ENCODE measurements at places on chromosomes 3 and 15. TPM values are rescaled to one million over a fixed set of nuclear protein-coding genes. Genes with fewer than 3 reads are reported as not detected.
A peak's percentile ranks its signal among the peaks of the same experiment; 100 is the strongest.

Gene NTRK3
- total RNA-seq = 1.5 TPM

Gene HIGD2B
- total RNA-seq = not detected

Gene CCK
- total RNA-seq = not detected

Gene NXPE3
- total RNA-seq = 31.6 TPM

DNA sequence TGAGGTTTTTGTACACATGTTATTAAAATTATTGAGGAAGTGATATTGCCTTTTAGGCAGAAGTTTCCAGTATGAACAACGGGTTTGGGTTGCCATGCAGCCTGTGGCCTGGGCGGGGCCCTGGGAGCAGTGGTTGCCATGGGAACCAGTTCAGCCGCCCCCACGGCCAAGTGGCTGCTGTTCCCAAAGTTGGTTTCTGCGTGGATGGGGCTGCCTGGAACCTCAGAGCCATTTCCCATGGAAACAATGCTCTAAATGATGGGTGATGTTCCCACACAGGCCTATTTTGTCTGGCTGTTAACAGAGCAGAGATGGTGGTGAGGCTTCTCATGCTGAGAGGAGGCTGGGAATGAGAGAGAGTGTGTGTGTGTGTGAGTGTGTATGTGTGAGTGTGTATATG, 19.5 kb downstream of the MRAS start:
- peak; percentile 66 for DNase-seq

- no peak for DNase-seq
These were observed 70.8 kb downstream of the ADAM10 start for GRCh38 chr15:58678683-58679082.

GRCh38 chr3:14170531-14171159, 7.8 kb downstream of the XPC start:
- no peak for DNase-seq

DNA sequence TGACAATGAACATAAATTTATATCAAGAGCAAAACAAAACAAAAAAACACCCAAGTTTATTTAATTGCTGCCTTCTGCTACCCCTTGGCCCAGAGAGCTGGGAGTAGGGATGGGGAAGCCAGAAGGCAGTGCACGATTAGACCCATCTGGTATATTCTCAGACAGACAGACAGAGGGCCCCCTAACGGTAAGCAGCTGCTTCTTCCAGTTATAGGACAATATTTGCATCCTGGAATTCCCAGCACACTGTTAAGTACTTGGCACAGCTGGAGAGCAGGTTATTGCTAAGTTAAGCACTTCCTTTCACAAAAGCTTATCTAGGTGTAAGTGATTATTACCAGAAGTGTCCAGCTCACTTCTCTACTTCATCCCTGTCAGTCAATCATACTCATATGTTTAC, 39.3 kb downstream of the C2CD4B start:
- peak; percentile 32 for DNase-seq

DNA sequence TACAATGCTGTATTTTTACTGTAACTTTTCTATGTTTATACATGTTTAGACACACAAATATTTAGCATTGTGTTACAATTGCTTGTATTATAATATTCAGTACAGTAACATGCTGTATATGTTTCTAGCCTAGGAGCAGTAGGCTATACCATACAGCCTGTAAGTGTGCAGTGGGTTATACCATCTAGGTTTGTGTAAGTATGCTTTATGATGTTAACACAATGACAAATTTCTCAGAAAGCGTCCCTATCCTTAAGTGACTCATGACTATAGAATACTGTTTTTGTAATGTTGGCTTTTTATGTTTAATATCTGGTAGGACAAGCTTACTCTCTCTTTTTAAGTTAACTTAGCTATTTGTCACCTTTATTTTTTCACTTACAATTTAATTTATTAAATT, 127.5 kb upstream of the THRB start:
- DNase-seq = no peak

DNA sequence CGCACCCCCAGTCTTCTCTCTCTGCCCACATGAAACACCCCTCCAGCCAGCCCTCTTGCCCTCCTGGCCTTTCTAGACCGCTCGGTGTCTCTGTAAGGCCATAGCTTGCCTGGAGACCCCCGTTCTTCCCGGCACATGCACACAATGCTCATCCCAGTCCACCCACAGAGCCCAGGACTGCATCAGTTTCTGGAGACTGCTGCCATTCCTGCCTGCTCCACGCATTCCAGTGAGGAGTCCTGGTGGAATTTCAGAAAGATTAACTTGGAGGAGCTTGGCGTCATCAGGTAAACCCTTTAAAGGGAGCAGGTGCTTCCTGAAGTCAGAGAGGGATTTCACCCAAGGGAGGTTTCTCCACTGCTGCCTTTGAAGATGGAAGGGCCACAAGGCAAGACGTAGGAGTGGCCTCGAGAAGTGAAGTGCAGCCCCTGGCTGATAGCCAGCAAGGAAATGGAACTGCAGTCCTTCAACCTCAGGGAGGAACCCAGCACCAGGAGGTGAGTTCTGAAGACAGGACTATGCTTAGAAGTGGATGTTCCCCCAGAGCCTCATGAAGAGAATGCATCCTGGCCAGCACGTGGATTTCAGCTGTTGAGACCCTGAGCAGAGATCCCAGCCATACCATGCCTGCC, 19.2 kb downstream of the SLC41A3 start:
- no peak for DNase-seq

DNA sequence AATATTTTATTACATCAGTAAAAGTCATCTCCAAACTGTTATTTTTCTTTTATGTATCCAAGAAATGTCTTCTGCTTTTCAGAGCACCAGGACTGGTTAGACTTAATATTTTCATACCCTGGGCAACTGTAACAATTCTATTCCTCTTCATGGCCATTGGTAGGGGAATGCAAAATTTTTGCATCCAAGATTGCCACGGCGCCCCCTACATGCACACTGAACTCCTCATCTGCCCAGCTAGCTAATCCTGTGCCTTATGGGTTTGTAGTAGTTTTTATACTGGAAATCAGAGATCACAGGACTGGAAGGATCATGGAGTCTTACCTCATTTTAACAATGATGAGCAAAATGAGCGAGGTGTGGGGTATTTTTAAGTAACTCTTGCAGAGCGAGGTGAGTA, 74.2 kb downstream of the CRTC3 start:
- no peak for DNase-seq

DNA sequence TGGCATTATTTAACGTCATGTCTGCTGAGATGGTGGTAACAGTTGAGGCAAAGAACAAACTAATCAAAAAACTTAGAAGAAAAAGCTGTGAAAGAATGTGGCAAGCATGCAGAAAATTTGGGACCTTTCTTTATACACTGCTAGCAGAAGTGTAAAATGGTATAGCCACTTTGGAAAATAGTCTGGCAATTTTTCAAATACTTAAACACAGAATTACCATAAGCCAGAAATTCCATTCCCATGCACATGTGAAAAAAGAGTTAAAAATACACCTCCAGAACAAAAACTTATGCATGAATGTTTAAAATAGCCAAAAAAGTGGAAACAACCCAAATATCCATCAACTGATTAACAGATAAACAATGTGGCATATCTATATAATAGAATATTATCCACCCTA, 613.3 kb downstream of the TBL1XR1 start:
- no peak for DNase-seq

- DNase-seq = no peak
These were observed 11.7 kb downstream of the SH2D7 start for GRCh38 chr15:78104119-78104479.

- DNase-seq = no peak
These were observed 179.9 kb downstream of the SLC9A9 start for GRCh38 chr3:143668385-143668784.

DNA sequence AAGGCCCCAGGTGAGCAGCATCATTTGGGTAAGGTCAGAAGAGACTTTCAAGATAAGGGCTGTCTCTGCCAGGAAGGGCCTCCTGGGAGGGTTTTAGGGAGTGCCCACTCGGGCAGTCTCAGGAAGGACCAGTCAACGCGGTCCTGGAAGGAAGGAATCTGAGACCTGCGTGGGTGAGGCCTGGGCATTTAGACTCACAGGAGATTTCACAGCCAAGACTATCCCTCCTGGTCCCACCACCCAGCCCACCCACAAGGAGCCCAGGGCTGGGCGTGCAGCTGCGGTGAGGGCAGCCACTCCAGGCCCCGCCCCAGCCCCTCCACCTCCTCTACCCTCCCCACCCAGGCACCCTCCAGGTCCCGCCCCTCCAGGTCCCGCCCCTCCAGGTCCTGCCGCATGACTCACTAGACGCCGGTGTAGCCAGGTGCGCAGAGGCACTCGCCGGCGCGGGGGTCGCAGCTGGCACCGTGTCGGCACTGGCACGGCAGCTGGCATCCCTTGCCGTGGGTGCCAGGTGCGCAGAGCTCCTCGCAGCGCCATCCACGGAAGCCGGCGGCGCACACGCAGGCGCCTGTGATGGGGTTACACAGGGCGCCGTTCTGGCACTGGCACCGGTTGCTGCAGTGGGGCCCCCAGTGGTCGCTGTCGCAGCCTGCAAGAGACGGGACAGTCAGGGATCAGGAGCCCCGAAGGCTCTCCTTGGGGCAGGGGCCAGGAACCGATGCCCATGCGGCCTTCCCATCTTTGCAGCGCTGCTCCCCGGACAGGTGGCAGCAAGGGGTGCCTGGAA, 112.7 kb downstream of the RAB11A start:
- no peak for DNase-seq

GRCh38 chr3:111936967-111937366, 41.9 kb upstream of the ABHD10 start:
- DNase-seq = no peak

DNA sequence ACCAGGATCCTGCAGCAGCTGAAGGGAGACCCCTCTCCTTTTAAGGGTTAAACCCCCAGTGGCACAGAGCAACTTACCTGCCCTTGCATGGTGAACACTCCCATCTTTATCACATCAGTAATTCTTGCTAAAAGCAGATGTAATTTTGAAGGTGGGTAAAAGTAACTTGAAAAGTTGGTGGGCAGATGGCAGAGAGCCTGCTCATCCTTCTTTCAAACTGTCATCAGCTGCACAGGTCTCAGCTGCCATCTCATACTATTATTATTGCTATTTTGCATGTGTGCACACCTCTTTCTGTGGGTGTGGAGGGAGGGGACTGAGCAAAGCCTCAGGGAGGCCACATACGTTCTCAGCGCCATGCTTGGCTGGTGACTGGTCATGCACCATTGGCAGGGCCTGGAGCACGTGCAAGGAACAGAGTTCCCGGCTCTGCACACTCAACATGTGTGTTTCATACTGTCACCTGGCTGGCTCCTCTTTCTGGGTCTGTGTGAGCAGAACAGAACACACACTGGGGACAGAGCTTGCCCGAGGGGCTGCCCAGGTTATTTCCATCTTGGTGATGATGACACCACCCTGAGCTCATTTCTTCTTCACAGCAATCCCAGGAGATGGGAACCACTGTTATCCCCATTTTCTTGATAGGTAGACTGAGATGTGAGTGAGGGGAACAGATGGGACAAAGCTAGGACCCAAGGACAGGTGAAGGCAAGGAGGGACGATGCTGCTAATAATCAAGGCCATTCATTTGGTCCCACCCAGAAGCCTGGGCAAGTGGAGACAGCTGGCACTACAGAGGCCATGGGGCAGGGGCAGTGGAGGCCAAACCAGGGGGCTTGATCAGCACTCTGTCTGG, 95.8 kb upstream of the KLF13 start:
- DNase-seq = no peak

GRCh38 chr3:72675243-72675642, 173.0 kb downstream of the SHQ1 start:
- no peak for DNase-seq

GRCh38 chr3:3097958-3098357, 12.2 kb downstream of the IL5RA start:
- DNase-seq = no peak

GRCh38 chr15:101482526-101483371, 6.8 kb downstream of the PCSK6 start:
- DNase-seq = no peak
